ENCODE measurements at places on chromosomes 13 and 19.

GRCh38 chr19:3045191-3045590 lies 16.1 kb upstream of the TLE2 start:
- DNase-seq, result no peak

- no peak for DNase-seq
These were observed 179.4 kb upstream of the TMTC4 start for GRCh38 chr13:100854006-100854405.

- DNase-seq, result no peak
These were observed 150.8 kb downstream of the B3GLCT start for GRCh38 chr13:31350560-31350959.

DNA sequence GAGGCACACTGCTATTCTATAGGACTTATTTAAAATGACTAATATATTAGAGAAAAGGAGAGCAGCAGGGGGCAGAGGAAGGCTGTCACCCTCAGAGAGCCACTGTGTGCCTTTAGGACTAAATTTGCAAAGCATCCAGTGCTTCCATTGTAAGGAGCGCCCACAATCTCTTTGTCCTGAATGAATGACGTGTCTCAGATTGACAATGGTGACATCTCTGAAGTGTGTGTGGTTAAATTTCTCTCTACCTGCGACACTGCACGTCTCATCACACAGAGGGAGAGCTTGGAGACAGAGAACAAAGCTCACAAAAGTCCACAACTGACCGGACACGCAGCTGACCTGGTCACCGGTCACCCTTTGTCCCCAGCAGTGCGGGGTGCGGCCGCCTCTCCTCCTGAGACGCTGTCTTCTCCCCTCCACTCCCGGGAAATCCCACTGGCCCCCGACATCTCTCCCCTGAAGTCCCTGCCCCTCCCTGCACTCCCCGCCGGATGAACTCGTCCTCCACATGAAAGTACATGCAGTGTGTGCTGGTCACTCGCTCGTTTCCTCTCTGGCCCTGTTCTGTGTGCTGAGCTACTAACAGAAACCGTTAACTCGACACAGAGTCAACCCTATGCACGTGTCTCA lies 107.2 kb downstream of the RAB20 start:
- no peak for DNase-seq

GRCh38 chr19:6048793-6049405 lies 61.4 kb downstream of the RFX2 start:
- peak; percentile 66 for DNase-seq

Data from nucleus accumbens (tissue), 56 donors.